GDM1 (cell line): ENCODE measurements at places on chromosomes 11 and 22.

GRCh38 chr11:82718821-82719220 lies 14.8 kb downstream of the FAM181B start:
- no peak for DNase-seq

- no peak for DNase-seq
Observed at GRCh38 chr11:1195682-1196515, 27.0 kb upstream of the MUC5B start.

DNA sequence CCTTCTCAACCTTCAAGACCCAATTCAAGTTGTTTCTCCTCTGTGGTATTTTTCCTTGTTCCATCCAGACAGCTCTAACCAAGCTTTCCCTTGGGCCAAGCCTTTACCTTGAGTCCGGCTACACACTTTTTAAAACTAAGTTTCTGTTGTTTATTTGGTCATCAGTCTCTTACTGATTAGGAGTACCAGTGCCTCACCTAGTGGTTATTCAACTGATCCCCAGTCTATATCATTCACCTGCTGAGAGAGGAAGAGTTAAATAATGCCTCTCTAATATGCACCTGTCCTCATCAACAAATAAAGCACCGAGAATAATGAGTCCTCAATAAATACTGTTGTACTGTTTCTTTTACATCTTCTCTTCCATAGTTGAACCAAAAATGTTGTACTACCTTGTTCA lies 160.8 kb downstream of the MSANTD4 start:
- no peak for DNase-seq

GRCh38 chr11:111555255-111555654 lies 14.7 kb downstream of the LAYN start:
- no peak for DNase-seq

DNA sequence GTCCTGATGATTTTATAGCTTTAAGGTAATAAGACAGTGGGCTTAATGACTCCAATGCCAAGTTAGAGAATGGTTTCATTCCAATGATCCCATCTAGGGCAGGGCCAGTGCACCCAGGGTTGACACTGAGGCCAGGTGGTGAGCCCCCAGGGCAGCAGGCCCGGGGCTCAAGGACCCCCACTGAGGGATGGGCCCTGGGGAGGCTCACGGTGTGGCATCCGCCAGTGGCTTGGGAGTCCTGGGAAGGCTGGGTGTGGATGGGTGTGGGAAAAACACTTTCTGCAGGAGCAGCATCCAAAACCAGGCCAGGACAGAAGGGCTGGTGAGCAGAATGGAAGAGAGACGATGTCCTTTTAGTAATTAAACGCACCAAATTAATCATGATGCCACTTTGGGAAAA lies 626.3 kb downstream of the TBC1D22A start:
- DNase-seq, result no peak

DNA sequence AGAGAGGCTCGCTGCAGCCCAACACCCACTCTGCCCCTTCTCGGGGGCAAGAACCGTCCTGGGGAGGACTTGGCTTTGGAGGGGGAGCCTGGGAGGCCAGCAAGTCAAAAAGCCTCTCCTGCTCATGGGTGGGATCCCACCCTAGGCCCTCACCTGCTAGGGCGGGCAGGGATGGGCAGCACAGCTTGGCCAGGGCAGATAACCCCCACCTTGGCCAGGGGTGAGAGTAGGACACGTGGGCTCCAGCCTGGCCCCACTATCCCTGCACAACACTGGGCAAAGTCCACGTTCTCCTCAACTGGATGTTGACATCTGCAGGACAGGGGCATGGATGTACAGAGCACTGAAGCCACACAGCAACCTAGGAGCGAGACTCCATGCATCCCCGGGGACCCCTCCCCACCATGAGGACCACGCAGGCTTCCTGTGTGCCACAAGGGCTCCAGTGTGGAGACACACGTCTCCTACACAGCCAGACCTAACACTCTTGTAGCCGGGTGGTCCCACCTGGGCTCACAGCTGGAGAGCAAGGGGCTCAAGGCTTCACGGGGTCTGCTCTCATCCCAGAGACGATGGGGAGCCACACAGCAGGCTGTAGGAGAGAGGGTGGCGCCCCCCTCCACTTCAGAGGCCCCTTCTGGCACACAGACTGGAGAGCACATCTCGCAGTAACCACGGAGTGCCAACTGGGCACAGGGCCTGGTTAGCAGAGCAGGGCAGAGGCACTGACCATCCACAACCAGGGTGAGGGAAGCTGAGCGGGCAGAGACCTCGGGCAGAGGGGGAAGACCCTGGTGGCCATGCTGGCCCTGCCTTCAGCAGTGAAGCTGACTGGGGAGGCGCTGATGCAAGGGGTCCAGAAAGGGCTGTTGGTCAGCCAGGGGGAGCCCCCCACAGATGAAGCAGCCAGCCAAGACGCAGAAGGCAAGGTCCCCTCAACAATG lies 171.1 kb downstream of the CRYBB2 start:
- no peak for DNase-seq

DNA sequence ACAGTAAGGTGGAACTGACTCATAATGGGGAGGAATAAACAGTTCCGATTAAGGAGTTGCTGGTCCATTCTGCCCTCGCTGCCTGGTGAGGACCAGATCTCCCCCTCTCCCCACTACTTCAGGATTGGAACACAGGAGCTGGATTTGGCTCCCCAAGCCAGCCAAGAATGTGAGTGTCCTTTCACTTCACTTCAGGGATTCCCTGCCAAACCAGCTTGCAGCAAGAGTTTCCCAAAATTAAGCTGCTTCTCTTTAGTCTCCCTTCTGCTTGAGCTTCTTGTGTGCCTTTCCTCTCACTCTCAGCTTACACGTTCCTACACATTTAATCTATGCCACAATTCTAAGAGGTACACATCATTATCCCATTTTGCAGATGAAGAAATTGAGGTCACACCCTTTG lies 234.1 kb downstream of the BUD13 start:
- no peak for DNase-seq

DNA sequence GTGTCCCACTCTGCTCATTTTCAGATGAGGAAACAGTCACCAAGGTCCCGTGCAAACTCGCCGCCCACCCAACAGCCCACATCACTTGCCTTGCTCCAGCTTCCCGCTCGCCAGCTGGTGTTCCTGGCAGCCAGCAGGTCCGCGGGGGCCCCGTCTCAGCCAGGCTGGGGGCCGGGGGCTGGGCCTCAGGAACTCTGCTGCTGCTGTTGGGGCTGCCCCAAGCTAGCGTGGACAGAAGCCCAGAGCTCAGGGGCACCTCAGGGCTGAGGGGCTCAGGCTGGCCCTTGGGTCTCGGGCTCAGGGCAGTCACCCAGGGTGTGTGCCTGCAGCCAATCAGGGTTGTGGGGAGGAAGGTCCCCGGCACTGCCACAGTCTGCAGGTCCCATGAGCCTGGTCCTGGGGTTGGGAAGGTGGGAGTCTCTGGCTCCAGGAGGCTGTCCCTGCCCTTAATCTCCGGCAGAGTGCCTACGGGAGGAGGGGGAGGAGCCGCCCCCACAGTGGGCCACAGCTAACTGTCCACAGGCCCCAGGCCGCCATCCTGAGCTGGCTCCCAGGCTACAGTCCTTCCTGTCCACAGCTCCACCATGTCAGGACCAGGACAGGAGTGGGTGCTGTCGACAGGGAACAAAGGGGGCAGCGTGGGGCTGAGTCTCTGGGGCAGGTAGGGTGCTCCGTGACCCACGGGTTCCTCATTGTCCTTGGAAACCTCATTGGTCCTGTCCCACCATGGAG lies 65.2 kb downstream of the ARFGAP3 start:
- DNase-seq, result no peak

DNA sequence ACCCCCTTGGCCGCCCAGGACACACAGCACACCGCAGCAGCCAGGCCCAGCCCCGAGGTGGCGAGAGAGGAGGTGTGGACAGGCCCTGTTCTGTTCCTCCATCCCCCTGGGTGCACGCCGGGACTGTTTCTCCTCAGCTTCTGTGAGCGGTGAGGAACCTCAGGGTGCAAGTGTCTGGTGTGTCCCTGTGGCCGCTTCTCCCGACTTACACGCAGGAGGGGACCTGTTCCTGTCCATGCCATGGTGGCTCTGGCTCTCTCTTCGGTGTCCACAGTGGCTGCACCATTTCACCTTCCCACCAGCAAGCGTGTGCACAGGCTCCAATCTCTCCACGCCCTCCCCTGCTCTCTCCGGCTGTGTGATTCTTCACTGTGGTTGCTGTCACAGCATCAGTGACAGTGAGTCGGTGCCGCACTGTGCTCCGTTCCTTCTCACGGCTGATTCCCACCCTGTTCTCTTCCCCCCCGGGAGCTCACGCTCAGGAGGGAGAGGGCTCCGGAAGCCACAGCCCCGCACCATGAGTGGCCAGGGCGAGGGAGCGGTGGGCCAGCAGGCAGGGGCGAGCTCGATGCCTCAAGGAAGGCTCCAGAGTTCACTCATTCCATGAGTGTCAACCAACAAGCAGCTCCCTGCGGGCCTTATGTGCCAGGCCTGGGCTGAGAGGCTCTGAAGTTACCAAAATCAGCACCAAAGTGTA lies 18.6 kb upstream of the WNT7B start:
- no peak for DNase-seq

DNA sequence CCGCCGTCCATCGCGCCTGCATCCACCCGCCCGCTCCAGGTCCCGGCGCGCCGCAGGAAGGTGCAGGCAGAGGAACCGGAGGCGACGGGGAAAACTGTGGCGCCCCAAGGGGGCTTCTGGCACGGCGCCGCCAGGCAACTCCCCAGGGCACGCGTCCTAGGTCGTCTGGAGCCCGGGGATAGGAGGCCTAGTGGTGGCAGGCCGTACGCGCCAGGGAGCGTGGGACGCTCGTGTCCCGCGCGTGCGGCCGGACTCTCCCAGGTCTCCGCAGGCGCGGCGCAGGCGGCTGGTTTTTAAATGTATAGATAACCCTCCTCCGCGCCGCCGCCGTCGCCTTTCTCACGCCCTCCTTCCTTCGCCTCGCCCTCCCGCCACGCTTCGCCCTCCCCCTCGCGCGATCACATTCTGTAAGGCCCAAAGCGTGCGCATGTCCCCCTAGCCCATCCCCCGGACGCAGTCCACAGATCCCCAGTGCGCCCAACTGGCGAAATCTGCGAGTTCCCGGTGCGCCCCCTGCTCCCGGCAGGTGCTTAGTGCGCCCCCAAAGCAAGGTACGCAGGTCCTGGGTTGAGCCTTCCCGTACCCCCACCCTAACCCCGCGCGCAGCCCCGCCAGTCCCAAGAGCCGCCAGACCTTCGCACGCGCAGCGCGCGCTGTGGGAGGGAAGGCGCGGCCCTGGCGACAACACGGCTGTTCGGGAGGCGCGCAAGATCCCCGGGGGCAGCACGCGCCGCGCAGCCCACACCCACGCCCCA lies at the start of gene ASCL2:
ASCL2 (minus strand) TSS at position 267 of the 755 bp plus-strand sequence; CDS start at position 11, 256 bp downstream.
- DNase-seq, result no peak

DNA sequence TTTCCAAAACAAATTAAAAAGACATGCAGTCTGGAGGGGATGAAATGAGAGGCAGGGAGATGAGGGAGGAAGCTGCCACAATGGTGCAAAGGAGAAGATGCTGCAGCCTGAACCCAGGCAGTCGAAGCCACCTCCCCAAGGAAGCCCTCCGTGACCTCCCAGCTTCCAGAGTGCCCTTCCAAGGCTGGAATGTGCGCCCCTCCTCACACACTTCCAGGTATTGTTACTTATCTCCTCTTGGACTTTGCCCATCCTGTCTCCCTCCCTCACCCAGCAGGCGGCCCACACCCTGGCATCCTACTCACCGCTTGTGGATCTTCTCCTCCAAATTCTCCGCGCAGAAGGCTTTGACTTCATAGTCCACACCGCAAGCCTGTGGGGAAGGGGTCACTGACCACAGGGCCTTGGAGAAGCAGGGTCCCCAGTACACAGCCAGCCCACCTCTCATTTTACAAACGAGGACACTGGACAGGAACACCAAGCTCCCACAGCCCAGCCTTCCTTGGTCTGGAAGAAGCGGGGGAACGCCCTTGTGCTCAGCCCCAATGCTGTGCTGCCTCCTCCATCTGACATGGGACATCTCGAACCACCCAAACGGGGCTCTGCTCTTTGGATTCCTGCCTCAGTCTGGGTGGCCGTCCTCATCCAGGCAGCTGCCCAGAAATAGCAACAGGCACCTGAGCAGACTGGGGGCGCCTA lies 40.3 kb downstream of the TPBGL start:
- no peak for DNase-seq

DNA sequence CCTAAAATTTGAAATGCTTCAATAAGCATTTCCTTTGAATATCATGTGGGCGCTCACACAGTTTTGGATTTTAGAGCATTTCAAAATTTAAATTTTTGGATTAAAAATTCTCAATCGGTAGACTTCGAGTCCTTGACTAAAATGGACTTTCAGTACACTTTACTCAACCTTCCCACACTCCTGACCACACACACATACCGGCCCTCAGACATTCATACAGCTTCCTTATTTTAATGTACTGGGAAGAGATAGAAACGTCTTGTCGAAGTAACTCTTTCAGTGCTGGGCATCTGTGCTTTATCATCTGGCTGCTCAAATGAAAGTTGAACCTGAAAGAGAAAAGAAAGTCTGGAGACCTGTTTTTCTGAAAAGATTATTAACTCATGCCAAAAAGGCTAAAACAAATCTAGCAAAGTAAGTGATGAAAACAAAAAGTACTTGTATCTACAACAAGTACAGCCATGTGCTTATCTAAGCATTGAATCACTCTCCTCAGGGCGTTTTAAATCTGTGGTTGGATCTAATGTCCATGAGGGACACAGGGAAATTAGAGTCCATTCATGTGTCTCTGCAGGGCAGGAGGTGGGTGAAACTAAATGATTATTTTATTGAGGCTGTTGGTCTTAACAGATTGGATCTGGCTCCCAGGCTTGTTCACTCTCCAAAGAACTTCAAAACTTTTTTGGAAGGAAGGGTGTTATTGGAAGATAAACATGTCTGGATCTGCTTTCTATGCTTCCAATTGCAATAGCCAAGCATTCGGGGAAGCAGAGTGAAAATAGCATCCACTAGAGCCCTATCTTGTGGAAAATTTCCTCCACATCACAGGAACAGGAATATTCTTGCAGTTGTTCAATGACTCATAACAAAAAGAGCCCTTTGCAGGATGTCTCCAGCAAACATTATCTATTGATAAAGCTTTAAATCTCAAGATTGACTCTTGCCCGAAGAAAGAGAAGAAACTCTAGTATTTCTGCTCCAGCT lies 47.0 kb downstream of the CARD18 start:
- DNase-seq, result no peak

GRCh38 chr22:45102896-45103420 lies 60.8 kb upstream of the NUP50 start:
- DNase-seq, result no peak

GRCh38 chr11:2099516-2100349 lies 39.5 kb downstream of the IGF2 start:
- DNase-seq, result no peak

GRCh38 chr22:43860831-43861230 lies 1.5 kb downstream of the SULT4A1 start:
- DNase-seq, result no peak

- DNase-seq, result no peak
Observed at GRCh38 chr22:37971475-37972434, 12.6 kb downstream of the SOX10 start.

GRCh38 chr22:42584364-42584940 lies 30.2 kb downstream of the POLDIP3 start:
- DNase-seq, result no peak

- no peak for DNase-seq
Observed at GRCh38 chr22:17229991-17230630, 10.9 kb upstream of the ADA2 start.

DNA sequence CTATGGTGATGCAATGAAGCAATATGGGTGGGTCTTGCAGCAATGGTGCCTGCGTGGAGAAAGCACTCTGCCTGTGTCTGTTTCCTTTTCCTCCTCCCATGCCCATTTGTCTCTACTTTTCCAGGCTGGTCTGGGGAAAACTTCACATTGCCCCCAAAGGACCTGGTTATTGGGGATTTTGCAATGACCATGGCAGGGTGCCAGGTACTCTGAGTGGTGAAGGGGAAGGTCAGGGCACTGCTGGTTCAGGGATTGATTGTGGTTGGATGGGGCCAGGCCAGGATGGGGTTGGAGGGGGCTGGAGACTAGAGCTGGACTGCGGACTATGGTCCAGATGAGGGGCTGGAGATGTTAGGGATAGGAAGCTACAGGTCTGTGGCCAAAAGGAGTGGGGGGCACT lies 92.1 kb downstream of the INSC start:
- DNase-seq, result no peak
